ENCODE measurements at places on chromosomes 7 and 10. TPM values are rescaled to one million over a fixed set of nuclear protein-coding genes. Genes with fewer than 3 reads are reported as not detected.

DNA sequence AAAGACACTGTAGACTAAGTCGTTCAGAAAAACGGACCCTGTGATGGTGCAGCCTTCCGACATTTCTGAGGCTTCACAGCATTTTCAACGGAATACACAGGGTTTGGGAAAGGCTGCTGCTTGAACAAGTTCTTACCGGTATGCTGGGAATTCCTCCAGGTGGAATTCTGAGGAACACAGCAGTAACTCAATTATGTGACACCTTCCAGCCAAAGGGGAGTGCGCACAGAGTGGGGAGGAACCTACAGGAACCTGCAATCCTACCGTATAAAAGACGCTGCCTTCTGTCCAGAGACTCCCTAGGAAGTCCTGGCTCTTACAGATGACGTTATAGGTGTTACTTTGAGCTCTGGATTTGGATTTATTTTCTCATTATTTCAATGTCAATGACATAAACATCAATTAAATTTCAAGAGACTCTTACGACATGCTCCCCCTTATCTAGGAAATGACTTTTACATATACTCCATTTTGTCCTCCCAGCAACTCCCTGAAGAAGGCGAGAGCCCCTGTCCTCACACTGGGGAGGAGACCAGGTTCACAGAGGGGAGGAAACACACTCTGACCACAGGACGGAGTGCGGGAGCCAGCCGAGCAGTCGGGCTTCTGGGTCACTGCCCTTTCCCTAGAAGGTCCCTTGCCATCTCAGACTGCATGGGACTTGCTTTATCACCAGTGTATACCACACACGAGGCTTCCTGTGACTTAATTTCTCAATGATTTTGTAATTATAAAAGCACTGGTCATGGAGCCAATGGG lies 27.9 kb downstream of the VIPR2 start:
- DNase-seq: no peak

- DNase-seq: no peak
Observed at GRCh38 chr10:73873838-73874215, 528 bp downstream of the CAMK2G start.

DNA sequence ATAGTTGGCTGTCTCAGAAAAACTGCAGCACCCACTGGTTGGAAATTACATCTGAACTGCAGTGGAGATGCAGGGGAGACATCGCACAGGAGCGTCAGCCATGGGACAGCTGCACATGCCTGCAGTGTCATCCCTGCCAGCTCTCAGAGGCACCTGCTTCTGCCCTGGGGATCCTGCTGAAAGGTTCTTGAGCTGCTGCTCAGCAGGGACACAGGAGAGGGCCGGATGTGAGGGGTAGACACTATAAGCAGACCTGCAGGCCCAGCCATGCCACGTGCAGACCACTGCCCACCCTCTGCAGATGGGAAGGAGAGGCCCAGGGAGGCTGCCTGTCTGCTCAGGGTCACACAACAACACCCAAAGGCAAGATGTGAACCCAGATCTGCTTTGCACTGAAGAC lies 601.4 kb downstream of the DNAJB6 start:
- DNase-seq: no peak

DNA sequence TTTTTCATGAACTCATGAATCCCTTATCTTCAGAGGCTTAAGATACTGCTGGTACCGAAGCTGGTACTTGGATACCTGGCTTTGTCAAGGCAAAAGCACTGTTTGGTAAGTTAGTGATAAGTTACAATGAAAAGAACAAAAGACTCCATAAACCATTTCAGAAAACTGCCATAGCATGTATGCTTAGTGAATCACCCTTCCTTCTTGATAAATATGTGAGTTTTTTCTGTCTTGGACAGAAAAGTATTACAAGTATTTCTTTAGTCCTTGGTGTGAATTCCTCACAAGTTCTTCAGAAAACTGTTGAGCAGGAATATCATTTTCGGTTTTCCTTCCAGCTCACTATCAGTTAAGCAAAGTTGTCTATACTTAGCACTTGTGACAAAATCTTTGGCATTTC lies 25.6 kb downstream of the PUS7 start:
- DNase-seq: no peak

GRCh38 chr7:67343114-67343513 lies 346.5 kb downstream of the TYW1 start:
- no peak for DNase-seq

Gene FBXL13
- total RNA-seq: 1.1 TPM

Data from activated T-cell treated with anti-CD3 and anti-CD28 coated beads, Interleukin-2, amount 50 U/mL, for 4 hours (primary cell).